SJSA1 (cell line): ENCODE measurements at places on chromosomes 2 and 18.

DNA sequence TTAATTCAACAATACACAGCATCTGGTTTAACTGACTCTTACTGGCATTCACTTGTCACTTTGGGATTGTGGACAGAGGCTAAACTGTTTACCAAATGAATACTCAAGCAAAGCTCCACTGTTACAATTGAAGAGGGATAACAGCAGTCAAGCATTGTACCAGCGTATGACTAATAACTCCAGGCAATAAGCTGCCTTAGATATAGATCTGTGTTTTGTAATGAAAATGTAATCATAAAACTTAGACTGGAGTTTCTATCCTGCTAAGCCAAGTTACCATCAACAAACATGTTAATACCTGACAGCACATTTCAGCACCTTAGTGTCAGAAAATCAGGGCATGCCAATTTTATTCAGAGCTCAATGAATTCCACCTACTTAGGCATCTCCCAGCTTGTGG, 889.5 kb downstream of the EPHA4 start:
- DNase-seq: no peak

- DNase-seq: peak; percentile 19
These were observed 73.3 kb downstream of the PIK3C3 start for GRCh38 chr18:42028247-42028832.

DNA sequence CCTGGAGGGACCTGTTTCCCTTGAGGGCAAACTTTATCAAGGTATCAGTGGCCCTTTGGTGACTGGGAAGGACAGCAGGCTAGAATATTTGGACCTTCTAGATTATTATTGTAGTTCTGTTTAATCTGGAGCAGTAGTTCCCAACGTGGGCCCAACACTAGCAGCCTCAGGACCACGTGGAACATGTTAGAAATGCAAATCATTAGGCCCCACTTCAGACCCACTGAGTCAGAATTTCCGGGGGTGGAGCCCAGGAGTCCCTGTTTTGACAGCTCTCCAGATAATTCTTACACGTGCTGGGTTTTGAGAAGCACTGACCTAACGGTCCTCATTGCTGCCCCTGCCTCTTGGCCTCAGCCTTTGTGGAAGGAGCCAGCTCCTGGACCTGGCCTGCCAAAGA, 25.5 kb upstream of the DYNC2LI1 start:
- no peak for DNase-seq

DNA sequence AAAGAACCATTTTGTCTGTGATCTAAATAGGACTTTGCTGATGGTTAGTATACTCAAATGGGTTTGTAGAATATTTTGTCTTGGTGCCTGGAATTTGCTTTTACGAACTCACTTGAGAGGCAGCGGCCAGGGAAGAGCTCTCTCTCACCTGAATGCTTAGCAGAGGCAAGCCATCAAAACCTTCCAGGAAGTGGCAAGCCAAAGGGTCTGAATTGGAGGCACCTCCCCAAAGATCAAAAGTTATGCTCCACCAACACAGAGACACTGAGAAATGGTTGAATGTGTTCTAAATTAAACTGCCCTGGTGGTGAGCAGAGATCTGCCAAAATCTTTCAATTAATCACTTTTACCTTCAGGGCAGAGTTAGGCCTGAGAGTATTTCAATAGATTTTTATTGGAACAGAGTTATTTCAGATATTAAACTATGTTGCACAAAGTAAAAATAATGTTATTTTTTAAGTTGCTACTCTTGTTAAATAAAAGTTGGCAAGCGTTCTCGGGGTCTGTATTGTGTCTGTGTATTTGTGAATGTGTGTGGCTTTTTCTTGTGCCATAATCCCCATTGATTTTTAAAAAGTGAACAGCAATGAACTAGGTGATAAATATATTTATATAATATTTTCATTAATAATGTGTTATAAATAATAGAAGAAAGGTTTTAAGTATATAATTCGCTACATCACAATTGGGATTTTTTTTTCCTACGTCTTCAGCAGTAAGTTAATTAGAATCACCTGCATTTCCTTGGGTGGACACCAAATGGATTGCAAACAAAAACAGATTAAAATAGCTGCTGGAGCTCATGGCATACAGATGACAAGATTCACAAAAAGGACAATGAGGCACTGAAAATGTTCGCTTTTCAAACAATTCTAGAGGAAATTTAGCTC, 416.1 kb downstream of the ARHGAP15 start:
- no peak for DNase-seq

DNA sequence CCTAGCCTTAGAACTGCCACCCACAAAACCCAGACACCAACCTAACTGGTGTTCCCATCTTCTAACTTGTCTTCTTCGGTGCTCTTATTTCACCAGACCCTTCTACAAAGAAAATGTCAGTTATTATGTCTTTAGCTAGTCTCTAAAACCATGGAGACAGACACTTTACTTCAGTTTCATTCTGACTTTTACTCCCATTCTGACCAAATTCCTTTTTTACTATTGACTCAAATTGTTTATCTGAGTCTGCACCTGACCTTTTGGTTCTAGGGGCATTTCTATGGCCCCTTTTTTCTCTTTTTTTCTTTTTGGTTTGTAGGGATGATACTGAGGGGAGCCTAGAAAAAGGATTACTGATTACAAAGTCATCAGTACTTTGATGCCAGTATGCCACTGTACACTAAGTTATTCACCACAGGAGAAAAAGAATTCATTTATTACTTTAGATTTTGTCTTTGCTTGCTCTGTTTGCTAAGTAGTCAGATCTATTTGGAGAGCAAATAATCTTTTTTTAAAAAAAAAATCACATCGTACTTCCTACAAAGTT, 6.8 kb upstream of the SLC1A4 start:
- no peak for DNase-seq

GRCh38 chr2:74222300-74222650, 23.9 kb downstream of the MTHFD2 start:
- no peak for DNase-seq

- DNase-seq: no peak
These were observed 35.6 kb downstream of the GDF7 start for GRCh38 chr2:20702563-20702962.

- peak; percentile 60 for DNase-seq
These were observed 79.0 kb downstream of the CIB4 start for GRCh38 chr2:26561918-26562810.

DNA sequence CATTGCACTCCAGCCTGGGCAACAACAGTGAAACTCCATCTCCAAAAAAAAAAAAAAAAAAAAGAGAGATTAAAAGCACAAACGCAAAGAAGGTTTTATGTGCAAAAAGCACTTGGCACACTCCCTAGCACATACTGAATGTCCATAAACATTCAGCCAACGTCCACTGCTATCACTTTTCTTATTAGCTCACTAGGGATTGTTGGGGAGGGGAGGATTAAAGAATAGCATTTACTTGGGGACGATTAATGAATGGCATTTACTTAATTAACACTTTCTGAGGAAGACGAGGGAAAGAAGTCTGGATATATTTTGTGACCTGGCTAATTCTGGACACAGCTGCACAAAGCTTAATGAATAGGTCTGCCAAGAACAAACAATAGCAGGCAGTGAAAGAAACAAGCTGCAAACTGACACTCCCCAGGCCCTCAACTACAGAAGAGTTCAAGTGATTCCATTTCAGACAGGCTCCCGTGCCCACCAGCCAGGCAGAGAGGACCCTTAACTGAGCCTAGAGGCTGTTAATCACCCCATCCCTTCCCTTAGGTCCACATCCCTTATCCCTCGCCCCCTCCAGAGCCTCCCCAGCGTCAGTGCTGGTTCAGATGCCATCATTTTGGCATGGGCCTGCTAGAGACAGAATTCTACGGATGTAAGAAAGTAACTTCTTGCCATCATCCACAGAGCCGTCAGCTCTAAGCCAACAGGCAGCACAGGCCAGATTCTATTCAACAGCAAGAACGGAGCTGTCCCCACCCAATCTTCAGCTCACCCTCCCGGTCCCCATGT, 7.4 kb downstream of the CYB5A start:
- no peak for DNase-seq

GRCh38 chr2:122238006-122238559, 482.6 kb downstream of the TSN start:
- DNase-seq: no peak

DNA sequence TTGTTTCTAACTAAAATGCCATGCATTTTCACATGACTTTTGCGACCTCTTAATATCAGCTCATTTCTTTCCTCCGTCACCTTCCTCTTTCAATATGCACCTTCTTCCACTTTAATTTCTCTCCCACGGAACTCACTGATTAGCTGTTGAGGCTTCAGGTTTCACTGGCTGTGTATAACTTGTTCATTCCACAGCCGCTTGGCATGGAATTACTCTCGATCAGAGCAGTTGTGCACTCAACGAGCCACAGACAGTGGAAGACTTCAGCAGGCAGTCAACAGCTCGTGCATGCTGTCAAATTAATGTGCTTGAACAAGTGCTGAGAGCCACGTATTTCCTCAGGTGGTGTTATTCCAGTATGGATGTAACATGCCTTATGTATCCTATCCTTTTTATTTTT, 491.2 kb upstream of the DDX18 start:
- DNase-seq: no peak

DNA sequence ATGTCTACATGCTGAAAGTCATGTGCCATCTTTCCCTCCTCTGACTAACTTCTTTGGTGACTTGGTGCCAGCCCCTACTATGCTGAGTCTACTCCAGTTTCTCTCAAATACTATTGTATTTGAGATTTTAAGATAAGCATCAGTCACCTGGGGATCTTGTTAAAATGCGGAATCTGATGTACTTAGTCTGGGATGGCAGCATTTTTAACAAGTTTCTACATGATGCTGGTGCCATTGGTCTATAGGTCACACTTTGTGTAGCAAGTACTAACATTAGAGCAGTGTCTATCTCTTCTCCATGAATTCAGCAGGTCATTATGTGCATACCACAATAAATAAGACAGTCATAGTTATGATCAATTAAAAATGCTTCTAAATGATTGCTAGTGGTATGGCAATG, 106.9 kb downstream of the CERS6 start:
- no peak for DNase-seq

GRCh38 chr2:83579507-83579906, 879.6 kb downstream of the SUCLG1 start:
- no peak for DNase-seq

GRCh38 chr2:103459283-103459682, 697.5 kb downstream of the TMEM182 start:
- no peak for DNase-seq

DNA sequence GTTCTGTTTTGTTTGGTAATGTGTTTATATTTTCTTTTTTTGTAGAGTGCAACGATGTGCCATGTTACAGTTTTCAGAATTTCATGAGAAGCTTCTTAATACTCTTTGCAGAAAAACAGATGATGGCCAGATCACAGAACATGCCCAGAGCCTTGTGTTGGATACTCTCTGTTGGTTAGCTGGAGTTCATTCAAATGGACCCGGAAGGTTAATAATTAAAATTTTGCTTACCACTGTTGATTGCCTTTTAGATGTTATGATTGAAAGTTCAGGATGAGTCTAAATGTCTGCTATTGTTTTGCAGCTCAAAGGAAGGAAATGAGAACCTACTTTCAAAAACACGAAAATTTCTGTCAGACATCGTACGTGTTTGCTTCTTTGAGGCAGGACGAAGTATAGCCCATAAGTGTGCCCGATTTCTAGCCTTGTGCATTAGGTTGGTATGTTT, 85.2 kb downstream of the BIRC6 start:
- DNase-seq: no peak

GRCh38 chr18:48300463-48300961, 108.7 kb downstream of the ZBTB7C start:
- DNase-seq: peak; percentile 17

DNA sequence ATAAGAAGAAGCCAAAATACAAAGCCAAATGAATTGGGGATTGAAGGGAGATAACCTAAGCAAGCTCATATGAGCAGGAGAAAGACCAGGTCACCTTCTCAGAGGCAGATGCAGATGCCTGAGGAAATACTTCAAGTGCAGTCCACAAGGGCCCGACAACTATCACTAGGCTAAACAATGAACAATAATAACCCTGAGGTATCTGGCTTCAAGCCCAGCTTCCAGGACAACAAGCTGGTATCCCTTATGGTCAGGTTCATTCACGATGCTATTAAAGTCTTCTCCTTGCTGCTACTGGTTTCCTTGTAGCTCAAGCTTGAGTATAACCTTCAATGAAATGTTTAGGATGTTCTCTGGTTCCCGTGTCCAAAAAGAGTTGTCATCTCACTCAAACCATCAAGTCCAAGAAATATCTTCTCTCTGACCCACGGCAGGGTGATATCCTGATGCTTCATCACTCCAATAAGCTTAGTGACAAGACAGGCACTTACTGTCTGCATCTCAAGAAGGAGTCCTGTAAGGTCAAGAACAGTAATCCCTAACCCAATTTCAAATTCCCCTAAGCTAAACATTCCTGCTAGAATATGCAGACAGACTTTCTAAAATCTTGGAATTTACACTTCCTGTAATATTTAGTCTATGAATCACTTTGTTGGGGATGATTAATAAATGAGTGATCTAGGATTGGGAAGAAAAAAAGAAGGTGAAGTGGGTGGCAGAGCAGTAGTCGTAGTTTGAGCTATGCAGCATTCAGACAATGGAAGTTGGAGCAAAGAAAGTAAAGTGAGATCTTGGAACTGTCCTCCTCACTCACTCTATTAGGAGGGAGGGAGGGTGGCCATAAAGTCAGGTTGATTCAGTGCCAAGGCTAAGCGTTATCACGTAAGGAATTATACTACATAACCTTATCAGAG, 33.1 kb downstream of the CHN1 start:
- peak; percentile 50 for DNase-seq

- no peak for DNase-seq
These were observed 19.1 kb downstream of the KCNE4 start for GRCh38 chr2:223071139-223071538.

DNA sequence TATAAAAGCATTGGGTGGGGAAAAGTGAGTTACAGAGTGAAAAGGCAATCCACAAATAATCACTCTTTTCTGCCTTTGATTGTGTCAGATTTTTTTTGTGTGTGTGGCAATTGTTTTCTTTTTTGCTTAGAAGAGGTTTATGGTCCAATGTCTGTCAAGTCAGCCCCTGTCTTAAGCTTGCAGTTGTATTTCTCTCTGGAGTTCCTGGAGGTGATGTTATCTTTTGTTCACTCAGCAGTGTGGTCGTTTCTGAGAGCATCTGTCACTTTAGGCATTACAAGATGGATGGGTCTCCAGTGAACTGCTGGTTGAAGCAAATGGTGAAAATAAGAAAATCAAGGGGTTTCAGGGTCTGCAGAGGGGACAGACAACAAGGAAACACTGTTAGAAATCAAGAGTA, 121.3 kb downstream of the GREB1L start:
- DNase-seq: no peak

GRCh38 chr2:173652767-173653431, 298.2 kb downstream of the CDCA7 start:
- peak; percentile 95 for DNase-seq
